ENCODE measurements at places on chromosomes 11 and 22. TPM values are rescaled to one million over a fixed set of nuclear protein-coding genes. Genes with fewer than 3 reads are reported as not detected.
A peak's percentile ranks its signal among the peaks of the same experiment; 100 is the strongest.

DNA sequence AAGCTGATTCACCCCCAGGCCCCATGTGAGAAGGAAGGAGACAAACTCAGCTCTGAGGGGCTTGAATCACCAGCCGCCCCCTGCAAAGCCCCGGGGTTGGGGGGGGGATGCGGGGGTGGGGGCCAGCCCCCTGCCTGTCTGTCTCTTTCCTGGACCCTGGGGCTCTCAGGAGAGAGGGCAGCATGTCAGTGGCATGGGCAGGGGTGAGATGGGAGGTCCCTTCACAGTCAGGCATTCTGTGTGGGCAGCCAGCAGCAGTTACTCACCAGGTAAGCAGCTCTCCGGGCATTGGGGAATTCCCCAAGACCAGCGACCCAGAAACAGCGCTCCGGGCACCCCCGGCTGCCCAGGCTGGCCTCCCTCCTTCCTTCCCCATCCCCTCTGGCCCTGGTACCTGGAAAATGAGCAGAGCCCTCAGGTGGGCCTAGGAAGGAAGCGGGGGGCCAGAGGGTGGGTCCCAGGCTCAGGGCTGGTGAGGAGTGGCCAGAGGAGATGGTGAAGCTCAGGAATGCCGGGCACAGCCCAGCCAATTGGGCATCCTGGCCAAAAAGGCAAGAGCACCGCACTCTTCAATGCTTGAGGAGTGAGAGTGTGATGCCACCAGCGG lies 4.2 kb upstream of the LIF start:
- no peak for DNase-seq

GRCh38 chr22:23604939-23605712 lies 25.0 kb upstream of the IGLL1 start:
- no peak for DNase-seq

GRCh38 chr11:130839981-130840666 lies 76.2 kb downstream of the SNX19 start:
- DNase-seq = no peak

DNA sequence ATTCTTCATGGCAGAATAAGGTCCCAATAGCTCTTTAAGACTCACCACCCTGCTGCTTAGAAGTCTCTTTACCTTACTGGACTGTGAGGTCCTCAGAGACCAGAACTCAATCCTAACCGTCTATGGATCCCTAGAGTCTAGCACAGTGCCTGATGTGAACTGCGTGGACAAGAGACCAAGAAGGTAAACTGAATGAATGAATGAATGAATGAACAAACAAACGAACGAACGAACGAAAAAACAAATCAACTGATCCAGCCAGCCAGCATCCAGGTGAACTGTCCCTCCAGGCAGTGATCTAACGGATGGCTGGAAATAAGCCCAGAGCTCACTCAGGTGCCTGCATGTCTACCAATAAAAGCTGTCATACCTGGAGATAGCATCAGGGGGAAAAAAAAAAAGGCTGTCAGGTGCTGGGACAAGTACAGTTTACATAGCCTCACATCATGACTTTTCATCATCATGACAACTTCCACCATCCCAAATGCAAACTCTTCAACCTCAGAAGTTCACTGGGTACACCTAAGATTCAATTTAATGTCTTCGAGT lies 59.8 kb downstream of the PACSIN2 start:
- DNase-seq = no peak

- peak; percentile 67 for DNase-seq
These were observed 40.2 kb downstream of the TSPAN18 start for GRCh38 chr11:44766972-44767278.

- DNase-seq = no peak
These were observed 138.1 kb upstream of the RAG2 start for GRCh38 chr11:36736103-36736502.

- no peak for DNase-seq
These were observed 435 bp upstream of the TAF6L start for GRCh38 chr11:62770778-62771143.

- DNase-seq = no peak
These were observed 69.7 kb upstream of the GALNT18 start for GRCh38 chr11:11691296-11692151.

DNA sequence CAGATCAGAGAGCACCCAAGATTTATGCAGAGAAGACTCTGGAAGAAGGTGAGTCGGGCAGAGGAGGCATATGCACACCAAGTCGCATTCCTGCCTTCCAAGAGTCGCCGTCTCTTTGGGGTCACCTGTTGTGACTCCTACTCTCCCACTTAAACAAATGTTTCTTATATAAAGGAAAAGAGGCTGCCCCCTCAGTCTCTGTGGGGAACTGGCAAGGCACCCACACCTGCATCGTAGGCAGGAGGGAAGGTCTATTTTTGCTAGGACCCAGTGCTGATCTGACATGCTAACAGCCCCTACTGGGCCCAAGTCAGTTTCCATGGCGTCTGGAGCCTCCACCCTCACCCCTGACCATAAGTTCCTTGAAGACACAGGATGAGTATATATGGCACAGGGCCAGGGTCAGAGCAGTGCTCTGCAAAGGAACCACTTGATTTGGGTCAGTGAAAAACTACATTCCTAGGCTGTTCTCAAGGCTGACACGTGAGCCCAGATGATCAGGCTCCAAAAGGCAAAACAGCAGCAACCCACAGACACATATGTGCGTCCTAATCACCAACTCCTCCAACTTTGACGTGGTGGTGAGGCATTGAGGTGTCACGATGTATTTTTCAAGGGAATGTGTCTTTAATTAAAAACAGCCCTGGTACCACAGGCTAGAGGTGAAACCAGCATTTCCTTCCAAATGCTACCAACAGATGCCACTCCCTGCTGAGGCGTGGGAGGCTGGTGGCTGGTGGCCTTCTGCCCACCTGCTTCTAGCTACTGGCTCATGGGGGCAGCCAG lies 55.6 kb upstream of the CSNK2A3 start:
- no peak for DNase-seq

- peak; percentile 99 for DNase-seq
These were observed 11.2 kb upstream of the MALAT1 start for GRCh38 chr11:65487467-65488272.

DNA sequence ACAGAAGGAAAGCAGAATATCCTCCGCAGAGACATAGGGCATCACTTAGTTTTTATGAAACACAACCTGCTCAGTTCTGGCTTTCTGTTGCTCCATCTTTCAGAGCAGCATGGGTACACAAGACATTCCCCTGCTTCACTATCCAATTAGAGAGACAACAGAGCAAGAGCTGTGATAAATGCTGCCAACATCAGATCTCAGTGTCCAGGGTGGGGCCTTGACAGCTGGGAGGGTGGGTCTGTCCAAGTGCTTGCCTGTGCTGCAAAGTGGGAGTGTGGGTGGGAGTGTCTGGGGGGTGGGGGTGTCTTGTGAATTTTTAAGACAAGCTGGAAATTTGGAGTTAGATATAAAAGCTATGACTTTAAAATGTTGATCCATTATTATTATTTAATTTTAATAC lies 369.6 kb downstream of the TENM4 start:
- DNase-seq = no peak

- DNase-seq = no peak
These were observed 27.9 kb downstream of the RNF169 start for GRCh38 chr11:74776546-74776945.

GRCh38 chr11:78140392-78141077 lies 1.1 kb upstream of the ALG8 start:
- no peak for DNase-seq

The CASP12 gene
- total RNA-seq = not detected

The ASPHD2 gene
- total RNA-seq = 1.8 TPM

The NAA40 gene
- 24.5 TPM for total RNA-seq

The ST14 gene
- 1.2 TPM for total RNA-seq
